Renal pelvis (tissue), 12 donors: ENCODE measurements at places on chromosomes 16 and 17.

- DNase-seq: no peak
Measured at GRCh38 chr17:50035945-50036344, 20.0 kb upstream of the ITGA3 start.

GRCh38 chr16:24700549-24701392, 28.7 kb upstream of the TNRC6A start:
- DNase-seq: no peak

- DNase-seq: no peak
Measured at GRCh38 chr16:28873543-28874201, 4.6 kb upstream of the ATP2A1 start.

DNA sequence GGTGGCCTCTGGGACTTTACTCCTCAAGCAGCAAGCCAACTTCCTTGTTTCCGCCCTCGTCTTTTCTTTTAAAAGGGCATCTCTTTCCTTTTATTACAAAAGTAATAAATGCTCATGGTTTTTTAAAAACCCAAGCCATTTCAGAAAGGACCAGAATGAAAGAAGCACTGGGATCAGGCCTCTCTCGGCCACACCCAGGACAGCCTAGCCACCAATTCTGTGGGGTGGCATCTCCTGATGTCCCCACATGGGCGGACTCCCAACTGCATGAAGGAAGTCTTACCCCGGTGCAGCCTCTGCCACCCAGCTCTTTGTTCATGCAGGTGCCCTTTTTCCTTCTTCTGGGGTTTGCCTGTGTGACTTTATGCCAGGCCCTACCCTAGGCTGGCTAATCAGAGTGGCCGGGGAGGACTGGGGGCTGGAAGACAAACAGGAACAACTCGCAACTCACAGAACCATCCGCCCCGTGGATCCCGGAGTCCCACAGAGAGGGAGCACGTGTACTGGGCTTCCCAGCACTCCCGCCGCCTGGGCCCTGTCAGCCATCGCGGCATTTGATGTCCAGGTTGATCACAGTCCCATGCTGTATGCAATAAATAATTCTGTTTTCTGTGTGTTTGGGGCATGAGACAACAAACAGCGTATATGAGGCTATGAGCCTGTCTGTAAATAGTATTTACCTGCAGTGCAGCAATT, 2.6 kb upstream of the RASD1 start:
- no peak for DNase-seq

GRCh38 chr16:46974352-46974751, 878 bp upstream of the DNAJA2 start:
- no peak for DNase-seq

DNA sequence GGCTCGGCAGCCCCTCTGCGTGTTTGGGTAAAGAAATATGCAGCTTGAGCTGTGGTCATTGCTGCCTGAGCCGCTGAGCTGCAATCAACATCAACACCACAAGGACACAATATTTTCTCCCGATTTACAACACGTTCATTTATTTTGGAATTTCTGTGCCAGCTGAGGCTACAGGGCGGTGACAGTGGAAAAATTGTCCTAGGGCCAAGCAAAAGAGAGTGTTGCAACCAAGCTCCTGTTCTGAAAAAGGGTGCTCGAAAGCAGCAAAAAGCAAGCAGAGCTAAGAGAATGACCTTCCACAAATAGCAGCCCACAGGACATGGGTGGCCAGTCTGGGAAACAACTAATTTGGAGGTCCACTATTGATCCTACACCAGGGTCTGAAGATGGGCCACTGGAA, 35.4 kb upstream of the NOG start:
- no peak for DNase-seq

DNA sequence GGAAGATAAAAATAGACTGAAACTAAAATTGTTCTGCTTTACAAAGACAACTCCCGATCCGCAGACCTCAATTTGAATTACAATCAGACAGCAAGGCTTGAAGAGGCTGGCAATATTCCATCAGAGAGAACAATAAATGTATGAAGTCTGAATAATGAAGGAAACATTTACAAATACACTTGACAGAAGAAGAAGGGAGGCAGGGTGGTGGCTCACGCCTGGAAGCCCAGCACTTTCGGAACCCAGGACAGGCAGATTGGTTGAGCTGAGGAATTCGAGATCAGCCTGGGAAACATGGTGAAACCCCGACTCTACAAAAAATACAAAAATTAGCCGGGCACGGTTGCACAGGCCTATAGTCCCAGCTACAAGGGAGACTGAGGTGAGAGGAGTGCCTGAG, 14.6 kb downstream of the ODF4 start:
- no peak for DNase-seq

- no peak for DNase-seq
Measured at GRCh38 chr16:66471716-66472393, 44.8 kb downstream of the BEAN1 start.

DNA sequence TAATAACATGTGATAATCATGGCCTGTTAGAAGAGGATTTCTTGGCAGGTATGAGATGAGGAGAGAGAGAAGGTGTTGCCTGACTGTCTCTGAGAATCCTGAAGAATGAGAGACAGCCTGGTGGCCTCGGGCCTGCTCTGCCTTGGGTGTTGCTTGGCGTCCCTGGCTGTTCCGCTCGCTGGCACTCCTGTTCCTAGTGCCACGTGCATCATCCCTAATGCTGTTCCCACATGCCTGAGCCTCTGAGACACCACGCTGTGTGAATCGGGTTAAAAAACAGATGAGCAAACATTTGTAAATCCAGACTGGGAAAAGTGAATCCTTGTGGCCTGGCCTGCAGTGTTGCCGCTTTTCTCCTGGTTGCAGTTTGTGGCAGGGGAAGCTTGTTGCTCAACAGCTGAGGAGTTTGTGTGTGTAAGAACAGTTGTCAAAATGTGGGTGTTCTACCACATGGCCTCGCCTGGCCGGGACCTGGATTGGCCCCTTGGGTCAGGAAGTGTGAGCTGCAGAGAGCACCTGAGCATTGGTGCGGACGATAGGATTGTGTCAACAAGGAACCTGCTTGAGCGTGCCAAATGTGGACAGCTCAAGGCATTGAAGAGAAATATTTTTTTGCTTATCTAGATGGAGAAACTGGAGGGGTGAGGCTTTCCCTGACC, 22.0 kb downstream of the UBN1 start:
- no peak for DNase-seq

- DNase-seq: no peak
Measured at GRCh38 chr16:75527825-75528299, 8.0 kb downstream of the CHST5 start.

DNA sequence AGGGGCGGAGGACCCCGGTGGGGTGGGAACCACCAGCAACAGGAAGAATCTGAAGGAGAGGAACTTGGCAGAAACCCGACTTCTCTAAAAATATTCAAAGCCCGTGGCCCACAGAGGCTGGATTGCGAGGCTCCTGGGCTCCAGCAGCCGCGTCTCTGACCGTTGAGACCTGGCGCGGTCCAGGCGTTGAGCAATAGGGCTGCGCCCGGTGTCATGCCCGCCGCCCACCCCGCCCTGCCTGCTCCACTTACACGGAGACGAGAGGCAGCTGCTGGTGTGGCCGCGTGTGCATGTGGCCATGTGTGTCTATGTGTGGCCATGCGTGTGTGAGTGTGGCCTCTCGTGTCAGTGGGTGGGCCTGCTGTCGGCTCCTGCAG, 83.6 kb downstream of the IRF8 start:
- DNase-seq: no peak

GRCh38 chr17:54220829-54221228, 398.1 kb downstream of the KIF2B start:
- DNase-seq: no peak

DNA sequence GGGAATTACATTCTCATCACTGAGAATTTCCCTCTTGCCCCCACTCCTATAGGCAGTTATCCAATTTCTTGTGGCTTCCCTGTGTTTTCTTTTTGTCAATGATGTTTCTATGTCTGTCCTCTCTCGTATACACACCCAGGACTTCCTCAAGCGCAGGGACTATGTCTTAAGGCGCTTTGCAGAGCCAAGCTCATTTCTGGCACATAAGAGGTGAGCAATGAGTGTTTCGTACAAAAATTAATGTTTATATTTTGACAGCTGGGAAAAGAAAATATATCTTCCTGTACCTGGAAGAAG, 947 bp downstream of the DDX42 start:
- DNase-seq: no peak

GRCh38 chr17:68246271-68247028, 1.4 kb upstream of the AMZ2 start:
- DNase-seq: no peak

DNA sequence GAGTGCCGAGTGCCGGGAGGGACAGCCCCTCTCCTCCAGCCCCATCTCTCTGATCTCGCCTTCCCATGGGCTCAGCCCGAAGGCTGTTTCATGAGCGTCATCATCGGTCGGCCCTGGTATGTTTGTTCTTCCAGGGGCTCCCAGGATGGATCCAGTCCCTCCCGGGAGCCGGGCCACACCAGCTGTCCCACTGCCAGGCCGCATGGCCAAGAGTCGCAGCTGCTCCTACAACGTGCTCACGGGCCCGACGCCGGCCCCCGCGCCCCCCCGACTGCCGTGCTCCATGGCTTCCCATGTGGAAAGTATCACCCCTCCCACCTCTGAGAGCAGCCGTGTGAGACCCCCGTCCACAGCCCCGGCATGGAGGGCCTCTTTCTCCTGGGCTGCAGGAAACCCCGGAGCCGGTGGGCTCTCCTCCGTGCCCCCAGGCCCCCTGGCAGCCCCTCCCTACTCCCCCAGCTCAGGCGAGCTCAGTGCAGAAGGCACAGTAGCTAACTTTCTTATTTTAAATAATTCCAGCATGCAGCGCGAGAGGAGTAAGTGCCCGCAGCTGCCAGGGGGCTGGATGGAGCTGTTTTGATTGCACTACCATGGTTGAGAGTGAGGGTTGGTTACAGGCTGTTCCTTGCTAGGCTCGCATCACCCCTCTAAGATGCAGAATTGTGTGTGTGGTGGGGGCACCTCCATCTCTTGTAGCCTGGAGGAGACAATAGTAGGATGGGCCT, 26.6 kb upstream of the GSE1 start:
- no peak for DNase-seq
